ENCODE measurements at places on chromosomes 7 and 10.

- no peak for DNase-seq
Observed at GRCh38 chr10:79353000-79353406, 5.7 kb downstream of the PPIF start.

DNA sequence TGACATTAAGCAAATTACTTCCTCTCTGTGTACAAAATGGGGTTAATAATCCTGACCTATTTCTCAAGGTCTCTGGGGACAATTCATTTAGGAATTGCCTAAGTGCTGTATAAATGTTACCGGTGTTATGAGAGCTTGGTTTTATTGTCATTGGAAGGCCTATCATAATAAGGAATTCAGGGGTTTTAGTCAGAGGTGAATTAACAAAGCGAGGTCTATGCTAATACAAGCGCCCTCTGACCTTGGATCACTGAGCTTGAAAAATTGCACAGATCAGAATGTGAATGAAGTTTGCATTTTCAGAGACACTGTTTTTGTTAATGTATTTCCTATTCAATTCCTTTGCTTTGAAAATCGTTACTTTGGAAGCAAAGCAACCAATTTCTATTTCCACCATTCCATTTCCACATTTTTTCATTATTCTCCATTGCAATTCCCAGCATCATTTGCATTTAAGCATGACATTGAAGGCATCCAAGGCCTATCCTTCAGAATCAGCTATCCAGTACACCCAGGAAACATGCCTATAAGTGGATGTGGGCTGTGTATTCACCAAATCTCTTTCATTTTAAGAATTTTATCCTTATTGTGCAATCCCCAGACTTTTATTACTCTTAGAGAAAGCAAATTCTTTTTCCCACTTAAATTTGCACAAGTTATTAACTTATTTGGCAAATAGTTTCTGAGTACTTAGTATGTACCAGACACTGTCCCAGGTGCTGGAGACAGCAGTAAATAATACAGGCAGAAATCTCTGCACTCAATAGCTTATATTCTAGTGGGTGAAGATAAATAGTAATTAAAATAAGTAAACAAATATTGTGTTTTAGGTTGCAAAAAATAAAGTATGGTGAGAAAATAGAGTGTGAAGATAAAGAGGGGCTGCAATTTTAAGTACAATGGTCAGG lies 133.1 kb downstream of the NRCAM start:
- DNase-seq: no peak

GRCh38 chr7:25546306-25546705 lies 318.0 kb upstream of the NPVF start:
- no peak for DNase-seq

GRCh38 chr10:78860260-78860914 lies 208.4 kb upstream of the ZMIZ1 start:
- no peak for DNase-seq

DNA sequence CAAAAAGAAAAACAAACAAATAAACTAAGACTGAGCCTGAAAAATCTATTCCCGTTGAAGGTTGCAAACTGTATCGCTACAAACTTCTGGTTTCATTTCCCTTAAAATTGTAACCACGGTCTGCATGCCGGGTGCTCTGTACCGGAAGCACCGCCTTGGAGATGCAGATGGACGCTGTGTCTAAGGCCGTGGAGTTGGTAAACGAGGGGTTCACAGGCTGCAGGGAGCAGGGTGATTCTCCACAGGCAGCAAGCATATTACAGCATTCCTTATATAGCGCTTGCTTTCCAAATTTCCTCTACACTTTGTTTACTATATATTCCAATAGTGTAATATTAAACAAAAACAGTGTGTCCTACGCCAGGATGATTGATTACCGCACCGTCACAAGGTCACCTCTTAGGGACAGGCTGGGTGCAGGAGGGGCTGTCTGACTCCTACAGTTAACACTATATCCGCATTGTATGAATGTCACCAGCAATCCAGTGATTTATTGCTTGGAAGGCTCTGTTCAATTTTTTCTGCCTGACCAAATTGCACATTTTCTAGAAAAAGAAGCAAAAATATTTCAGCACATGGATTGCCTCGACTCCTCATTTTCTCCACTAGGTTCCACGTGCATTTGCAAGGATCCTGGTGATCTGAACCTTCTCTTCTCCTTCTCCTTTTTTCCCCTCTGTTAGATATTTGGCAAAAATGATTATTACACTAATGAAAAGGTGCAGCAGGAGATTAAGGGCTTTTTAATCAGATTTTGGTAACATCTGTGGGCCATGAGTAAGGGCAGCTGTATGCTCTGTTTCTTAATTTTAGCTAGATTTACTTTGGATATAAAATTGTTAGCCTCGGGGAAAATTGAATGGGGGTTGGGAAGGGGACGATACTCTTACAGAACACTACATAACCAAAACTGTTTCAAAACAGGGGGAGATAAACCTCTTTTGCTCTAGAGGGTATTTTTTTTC lies 325.8 kb upstream of the MGMT start:
- DNase-seq: no peak

All from CD4-positive, alpha-beta T cell treated with Interleukin-17A for 4 hours (primary cell).